ENCODE measurements at places on chromosomes 4 and X.

- DNase-seq, result no peak
These were observed 85.9 kb upstream of the FAM47A start for GRCh38 chrX:34218063-34218462.

GRCh38 chr4:31998807-31999206 is 1278.6 kb downstream of the PCDH7 start:
- DNase-seq, result no peak

- DNase-seq, result no peak
These were observed 172.5 kb upstream of the CPEB2 start for GRCh38 chr4:14829795-14830194.

- peak; percentile 92 for DNase-seq
These were observed 496 bp downstream of the FBXO8 start for GRCh38 chr4:174282836-174283506.

GRCh38 chr4:122700178-122700725 is 32.3 kb upstream of the BBS12 start:
- DNase-seq, result no peak

DNA sequence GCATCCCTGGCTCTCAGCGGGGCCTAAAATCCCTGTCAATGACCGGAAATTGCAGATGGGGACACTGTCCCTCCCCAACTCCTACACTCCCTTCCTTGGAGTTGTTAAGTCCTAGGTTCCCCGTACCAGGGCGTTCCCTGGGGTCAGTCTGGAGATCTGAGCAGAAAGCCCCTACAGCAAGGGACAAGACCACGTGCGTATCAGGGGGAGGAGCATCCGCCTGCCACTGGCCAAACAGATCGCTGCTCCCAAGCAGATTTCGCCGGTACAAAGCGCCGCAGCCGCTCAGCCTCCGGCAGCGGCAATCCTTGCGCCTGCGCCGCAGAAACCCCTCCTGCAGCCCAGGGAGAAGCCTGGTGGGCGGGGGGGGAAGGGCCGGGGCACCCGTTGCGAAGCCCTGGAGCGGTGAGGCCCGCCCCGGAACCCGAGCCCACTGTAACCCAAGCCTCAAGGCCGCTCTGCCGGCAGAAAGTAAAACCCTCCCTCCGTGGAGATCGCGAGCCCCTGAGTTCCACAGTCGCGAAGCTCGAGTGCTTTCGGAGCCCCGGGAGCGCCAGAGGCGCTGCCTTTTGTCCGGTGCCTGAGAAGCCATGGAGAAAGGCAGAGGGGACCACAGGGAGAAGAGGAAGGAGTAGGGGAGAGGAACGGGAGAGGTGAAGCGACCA is 2.7 kb downstream of the CRMP1 start:
- DNase-seq, result peak; percentile 51

GRCh38 chr4:163548481-163549243 is 54.2 kb downstream of the TMA16 start:
- no peak for DNase-seq

DNA sequence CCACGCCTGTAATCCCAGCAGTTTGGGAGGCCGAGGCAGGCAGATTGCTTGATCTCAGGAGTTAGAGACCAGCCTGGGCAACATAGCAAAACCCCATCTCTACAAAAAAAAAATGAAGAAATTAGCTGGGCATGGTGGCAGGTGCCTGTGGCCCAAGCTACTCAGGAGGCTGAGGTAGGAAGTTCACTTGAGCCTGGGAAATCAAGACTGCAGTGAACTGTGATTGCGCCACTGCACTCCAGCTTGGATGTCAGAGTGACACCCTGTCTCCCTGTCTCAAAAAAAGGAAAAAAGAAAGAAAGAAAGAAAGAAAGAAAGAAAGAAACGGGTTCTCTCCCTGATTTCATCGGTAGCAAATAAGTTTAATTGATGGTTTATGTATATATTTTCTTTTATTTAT is 64.6 kb upstream of the ESX1 start:
- DNase-seq, result no peak

DNA sequence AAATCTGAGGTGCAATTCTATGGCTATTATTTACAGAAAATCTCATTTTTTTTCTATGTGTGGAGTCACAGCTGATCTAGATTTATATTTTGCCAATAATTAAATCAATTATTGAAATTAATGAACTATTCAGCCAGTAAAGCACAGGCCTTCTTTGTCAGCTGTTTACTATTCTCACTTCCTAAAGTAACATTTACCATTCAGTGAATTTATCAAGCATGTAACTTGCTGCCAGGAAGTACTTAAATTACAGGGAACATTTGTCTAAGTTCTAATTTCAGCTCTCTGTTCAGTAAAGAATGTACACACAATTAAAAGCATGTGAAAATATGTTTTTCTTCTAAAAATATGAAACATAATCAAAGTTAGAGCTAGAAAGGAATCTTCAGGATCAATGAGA is 79.3 kb downstream of the DTHD1 start:
- no peak for DNase-seq

DNA sequence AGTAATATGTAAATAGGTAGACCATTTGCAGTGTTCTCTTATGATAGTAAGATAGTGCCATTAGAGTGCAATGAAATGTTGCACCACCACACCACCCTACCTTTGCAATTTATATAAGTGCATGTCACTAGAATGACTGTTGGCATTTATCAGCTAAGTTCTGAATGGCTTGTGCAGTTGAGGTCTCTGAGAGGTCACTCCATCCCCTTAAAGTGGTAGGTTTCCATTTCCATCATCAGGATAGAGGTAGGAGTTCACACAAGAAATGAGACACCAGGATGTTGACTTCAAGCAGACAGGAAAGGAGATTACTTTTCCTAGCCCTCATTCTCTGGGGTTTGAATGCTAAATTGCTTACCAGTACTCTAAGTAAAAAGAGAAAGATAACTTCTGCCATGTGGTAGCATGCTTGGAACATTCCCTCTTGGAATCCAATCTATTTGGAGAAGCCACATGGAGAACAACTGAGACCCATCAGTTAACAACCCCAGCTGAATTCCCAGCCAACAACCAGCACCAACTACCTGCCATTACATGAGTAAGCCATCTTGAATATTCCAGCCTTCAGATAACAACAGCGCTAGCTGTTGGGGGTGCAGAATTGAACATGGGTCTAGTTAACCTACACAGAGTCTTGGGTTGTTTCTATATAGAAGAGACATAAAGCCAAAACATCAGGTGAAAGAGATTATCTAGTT is 6.7 kb upstream of the LRBA start:
- no peak for DNase-seq

DNA sequence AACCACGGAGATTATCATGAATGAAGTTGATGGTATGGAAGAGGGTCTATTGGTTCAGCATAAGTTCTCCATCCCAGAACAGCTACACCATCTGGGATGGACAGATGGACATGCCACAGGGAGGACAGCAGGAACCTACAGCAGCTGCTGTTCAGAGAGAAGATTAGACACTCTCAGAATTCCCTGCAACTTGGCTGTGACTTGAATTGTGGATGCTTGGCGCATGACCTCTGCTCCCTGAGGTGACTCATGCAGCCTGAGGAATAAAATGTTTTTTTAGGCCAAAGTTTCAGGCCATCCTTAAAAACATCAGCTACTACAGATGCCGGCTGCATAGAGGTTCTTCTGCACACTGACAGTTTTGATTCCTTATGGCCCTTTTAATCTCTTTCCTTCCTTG is 97.3 kb downstream of the RS1 start:
- no peak for DNase-seq

GRCh38 chrX:22128961-22129360 is 96.8 kb downstream of the PHEX start:
- DNase-seq, result no peak

- no peak for DNase-seq
These were observed 142.8 kb upstream of the VCX2 start for GRCh38 chrX:8313844-8314243.

GRCh38 chr4:6926681-6927478 is 17.3 kb downstream of the TBC1D14 start:
- DNase-seq, result no peak

DNA sequence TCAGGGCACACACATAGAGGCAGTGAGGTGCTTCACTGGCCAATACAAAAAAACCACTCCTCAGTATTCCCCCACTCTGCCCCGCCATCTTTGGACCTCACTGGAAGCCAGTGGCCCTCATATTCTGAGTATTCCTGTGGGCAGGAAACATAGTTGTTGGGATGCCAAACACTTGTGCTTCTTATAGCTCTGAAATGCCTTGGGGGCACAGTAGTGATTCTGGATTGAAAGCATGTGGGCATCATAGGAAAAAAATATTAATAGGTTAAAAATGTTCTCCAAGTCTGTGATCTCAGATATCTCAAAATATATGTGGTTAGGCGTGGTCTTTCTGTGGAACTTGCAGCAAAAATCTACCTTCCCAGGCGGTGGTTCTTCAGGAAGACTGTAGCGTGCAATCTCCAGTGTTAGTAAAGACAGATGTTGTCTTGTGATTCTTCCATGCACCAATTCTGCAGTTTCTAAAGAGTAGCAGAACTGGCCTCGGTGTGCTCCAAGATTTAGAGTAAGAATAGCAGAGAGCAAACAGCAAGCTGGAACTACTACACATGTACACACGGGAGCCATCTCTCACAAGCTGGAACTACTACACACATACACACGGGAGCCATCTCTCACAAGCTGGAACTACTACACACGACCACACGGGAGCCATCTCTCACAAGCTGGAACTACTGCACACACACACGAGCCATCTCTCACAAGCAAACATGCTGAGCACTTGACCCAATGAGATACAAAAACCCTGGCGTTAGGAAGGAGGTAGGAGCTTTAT is 8.0 kb upstream of the TENM3 start:
- DNase-seq, result no peak

DNA sequence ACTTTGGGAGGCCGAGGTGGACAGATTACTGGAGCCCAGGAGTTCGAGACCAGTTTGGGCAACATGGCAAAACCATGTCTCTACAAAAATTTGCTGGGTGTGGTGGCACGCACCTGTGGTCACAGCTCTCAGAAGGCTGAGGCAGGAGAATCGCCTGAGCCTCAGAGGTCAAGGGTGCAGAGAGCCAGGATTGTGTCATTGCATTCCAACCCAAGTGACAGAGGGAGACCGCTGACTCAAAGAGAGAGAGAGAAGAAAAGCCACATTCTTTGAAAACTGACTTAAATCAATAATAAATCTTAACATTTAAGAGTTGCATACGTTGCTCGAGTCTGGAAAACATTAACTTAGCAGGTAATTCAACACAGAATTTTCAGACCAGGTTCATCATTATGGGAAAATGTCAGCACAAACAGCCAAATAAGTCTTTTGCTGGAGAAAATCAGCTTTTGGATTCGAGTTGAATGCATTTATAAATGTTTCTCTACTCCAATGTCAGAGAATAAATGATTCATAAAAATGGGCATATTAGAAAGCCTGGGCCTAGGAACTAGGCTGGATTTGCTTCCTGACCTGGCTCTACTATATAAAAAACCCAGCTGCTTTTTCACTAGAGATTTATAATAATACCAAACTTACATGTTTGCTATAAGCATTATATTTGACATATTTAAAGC is 68.3 kb upstream of the RBPJ start:
- DNase-seq, result no peak

DNA sequence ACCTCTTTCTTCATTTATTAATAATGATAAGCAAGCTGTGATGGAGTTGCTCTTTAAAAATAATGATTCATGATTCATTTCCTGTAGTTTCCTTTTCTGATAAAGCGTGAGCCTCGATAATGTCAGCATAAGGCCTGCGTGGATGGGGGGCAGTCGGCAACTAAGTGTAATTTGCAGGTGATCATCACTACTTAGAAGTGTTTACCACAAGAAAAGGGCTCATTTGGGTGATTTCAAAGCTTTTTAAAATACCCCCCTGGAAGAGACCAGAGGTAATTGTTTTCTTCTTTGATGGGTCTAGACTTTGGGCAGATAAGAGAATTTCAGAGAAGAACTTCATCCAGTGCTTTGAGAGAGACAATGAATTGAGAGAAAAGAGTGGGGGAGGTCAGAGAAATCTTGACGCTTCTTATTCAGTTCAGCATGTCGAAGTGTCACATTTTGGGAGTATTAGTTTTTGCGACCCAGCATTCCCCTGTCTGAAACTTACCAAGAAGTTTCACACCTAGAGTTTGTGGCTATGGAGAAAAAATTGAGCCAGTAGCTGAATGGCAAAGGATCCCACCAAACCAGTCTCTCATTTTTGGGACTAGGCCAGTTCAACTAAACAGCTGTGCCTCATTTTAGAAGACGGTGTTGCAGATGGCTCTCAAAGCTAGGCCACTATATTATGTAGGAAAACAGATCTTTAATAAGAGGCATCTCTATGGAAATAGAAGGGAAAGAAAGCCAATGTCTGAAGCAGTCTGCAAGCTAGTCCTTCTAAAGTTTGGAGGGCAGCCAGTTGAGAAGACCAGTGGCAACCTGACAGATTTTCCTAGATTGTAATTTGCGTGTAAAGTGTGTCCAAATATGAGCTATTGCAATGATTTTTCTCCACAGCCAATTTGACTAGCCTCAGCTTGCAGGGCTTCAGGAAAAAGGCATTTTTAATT is 171.0 kb upstream of the PPP1R2C start:
- no peak for DNase-seq

GRCh38 chr4:55851885-55852284 is 1.6 kb upstream of the EXOC1 start:
- DNase-seq, result no peak

GRCh38 chrX:131068945-131069719 is 11.0 kb downstream of the ARHGAP36 start:
- no peak for DNase-seq
